ENCODE measurements at places on chromosomes 2 and 18.

- DNase-seq = no peak
Measured at GRCh38 chr2:111205774-111206173, 85.1 kb downstream of the BCL2L11 start.

DNA sequence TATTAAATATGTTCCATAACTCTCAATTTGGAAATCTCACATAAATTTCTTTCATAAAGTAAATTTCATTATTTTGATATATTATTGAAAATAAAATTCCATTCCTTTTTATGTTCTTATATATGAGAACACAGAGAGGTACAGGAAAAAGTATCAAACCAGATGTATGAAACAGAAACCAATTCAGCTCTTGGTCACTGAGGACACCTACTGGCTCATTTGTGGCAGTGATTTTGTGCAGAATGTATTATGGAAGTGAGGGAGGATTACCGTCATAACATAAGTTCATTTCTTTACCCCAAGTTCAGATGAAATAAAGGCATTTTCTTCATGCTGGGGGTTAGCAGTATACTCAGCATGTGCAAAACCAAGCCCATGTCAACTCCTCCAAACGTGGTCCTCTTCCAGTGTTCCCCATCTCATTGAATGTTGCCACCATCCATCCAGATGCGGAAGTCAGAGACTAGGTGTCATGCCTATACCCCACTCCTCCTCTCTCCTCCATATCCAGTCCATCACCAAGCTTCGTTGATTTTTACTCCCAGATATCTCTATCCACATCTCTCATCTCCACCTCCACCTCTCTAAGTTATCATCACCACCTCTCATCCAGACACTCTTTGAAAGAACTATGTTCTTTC lies 41.7 kb upstream of the MALL start:
- peak; percentile 34 for DNase-seq

DNA sequence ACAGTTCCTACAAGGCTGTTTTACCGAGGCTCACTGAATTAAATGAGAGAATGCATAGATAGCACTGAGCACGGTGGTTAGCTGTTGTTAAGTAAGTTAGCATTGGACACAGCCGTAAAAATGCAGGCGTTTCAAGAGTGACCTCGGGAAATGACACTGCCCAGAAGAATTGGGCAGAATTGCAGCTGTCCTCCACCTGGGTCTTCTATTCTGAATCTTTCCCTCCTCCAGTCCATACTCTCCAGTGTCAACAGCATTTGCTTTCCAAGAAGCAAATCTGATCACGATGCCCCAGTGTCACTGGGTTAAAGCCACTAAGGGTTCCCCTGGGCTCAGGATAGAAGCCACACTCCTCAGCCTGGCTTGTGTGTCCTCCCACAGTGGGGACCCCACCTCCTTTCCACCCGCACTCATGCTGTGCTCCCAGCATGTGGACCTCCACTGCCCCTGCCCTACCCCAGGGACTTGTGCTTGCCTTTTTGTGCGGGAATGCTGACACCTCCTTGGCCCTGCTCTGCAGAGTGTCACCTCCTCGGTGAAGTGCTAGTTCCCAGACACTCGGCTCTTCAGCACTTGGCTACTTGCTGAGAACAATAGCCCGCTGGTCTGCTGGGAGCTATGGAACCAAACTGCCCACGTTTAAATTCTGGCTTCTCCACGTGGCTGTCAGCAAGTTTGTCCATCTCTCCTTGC lies 135.0 kb downstream of the ANTXR1 start:
- DNase-seq = no peak

- DNase-seq = peak; percentile 48
Measured at GRCh38 chr2:201261906-201262305, 1.6 kb downstream of the CASP8 start.

GRCh38 chr2:175744000-175744399 lies 258.1 kb downstream of the LNPK start:
- no peak for DNase-seq

GRCh38 chr2:171342067-171342413 lies 91.8 kb downstream of the METTL8 start:
- no peak for DNase-seq

- no peak for DNase-seq
Measured at GRCh38 chr2:201436141-201436540, 15.1 kb downstream of the TRAK2 start.

DNA sequence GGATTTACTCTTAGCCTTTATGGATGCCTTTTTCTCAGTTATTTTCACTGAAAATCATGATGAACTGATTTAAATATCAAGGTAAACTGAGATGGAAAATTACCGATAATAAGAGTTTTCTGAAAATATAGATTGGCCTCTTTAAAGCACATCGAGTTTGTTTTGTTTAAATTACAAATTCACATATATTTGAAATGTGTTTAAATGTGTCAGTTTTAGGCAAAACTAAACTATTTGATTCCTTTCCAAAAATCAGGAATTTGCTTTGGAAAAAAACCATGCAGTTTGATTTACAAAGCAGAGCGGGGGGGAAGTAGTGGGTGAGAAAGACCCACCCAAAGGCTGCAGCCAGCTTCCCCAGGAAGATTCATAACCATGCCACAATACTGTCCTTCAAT lies 52.0 kb upstream of the EML4 start:
- no peak for DNase-seq

DNA sequence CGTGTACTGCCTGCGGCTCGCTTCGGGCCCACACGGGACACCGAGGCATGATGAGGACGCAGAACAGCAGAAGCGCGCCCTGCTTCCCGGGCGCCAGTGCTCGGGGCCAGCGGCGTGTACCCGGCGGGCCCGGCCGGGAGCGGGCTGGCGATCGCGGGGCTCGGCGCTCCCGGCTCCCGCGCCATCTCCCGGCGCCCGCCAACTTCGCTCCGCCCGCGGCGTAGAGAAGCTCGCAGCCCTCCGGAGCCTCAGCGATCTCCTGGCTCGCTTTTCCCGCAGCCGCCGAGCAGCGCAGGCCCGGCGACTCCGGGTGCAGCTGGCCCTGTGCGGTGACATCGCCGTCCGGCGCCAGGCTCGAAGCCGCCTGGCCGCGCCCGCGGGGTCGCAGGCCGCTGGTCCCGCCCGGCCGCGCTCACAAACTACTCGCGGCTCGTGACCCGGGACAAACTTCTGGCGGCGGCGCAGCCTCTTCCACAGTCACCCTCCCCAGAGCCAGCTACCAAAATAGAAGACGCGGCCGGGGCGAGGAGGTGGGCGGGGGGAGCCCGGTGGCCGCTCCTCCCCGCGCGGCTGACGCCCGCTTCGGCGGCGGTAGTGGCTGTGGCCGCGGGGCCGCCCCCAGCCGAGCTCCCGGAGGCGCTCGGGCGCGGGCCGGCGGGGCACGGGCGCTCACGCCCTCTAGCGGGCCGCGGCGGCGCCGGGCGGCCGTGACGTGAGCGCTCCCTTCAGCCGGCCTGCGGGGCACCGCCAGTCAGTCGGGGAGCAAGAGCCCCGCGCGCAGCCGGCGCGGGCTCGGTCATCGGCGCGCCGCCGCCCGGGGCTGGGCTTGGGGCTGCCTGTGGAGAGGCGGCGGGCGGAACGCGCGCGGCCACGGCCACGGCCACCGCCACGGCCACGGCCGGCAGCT lies at the start of gene PTPRM:
TSS of gene PTPRM (plus strand) at position 750 of the 907 bp plus-strand sequence. CDS start 503 bp downstream, outside the sequence.
- DNase-seq = peak; percentile 52
